ENCODE measurements at places on chromosomes 7 and 10.

DNA sequence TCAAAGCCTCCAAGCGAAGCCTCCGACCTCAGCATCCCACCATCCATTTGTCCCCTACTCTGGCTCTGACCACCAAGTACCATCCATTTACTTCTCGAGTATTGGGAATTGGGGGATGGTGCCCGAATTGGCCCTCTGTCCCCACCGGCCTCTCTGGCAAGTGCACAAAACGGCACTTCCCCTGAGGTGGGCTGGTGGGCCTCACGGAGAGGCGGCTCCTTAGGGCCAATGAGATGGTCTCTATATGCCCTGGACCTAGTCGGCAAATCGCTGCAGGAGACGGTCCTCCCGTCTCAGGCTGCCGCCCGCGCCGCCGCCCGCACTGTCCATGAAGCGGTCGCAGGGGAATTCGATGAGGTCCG lies 2.8 kb downstream of the TRIL start:
- no peak for DNase-seq

GRCh38 chr7:98165827-98166667 lies 45.2 kb upstream of the BHLHA15 start:
- DNase-seq: no peak

- no peak for DNase-seq
These were observed 1.2 kb downstream of the UBE3C start for GRCh38 chr7:157139810-157140510.

GRCh38 chr10:17455015-17455520 lies 673 bp upstream of the ST8SIA6 start:
- no peak for DNase-seq

DNA sequence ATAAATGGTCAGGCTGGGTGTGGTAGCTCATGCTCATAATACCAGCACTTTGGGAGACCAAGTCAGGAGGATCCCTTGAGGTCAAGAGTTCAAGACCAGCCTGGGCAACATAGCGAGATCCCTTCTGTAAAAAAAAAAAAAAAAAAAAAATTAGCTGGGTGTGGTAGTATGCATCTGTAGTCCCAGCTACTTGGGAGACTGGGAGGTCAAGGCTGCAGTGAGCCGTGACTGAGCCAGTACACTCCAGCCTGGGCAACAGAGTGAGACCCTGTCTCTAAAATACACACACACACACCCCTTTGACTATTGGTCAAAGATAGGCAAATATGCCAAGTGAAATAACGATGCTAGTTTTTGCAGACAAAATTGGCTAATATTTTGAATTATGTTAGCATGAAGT lies 80.6 kb downstream of the IGF2BP3 start:
- DNase-seq: no peak

- no peak for DNase-seq
These were observed 5.5 kb upstream of the FAM131B start for GRCh38 chr7:143367972-143368371.

DNA sequence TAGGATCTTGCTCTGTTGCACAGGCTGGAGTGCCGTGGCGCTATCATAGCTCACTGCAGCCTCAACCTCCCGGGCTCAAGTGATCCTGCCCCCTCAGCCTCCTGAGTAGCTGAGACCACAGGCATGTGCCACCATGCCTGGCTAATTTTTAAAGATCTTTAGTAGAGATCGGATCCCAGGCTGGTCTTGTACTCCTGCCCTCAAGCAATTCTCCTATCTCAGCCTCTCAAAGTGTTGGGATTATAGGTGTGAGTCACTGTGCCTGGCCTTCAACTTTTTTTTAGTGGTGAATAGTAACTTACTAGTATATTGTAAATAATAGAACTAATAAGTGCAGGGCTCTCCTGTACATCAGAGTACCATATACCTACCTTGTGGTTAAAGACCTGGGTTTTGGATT lies 52.1 kb upstream of the LMTK2 start:
- DNase-seq: no peak

GRCh38 chr10:112744181-112745096 lies 205.6 kb upstream of the TCF7L2 start:
- no peak for DNase-seq

- DNase-seq: no peak
These were observed 115.3 kb downstream of the SGMS1 start for GRCh38 chr10:50508315-50509051.

DNA sequence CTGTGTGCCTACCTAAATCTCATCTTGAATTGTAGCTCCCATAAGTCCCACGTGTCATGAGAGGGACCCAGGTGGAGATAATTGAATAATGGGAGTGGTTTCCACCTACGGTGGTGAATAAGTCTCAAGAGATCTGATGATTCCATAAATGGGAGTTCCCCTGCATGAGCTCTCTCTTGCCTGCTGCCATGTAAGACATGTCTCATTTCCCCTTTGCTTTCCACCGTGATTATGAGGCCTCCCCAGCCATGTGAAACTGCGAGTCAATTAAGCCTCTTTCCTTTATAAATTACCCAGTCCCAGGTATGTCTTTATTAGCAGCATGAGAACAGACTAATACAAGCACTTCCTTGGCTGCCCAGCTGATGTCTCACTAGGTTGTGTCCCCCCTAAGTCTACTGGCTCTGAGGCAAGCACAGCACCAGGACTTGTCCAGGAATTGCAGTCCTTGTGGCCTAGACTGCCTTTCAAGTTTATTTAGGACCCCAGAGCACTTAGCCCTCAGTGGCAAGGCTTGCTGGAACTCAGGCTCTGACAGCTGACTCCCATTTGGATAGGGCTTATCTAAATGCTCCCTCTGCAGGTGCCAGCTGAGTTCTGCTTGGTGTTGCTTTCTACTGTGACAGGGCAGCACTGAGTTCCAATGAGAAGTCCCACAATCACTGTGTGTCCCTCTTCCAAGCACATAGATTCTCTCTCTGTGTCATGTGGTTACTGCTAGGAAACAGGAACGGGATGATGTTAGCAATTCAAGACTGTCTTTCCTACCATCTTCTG lies 59.0 kb upstream of the TAS2R16 start:
- no peak for DNase-seq

GRCh38 chr10:34880817-34881216 lies 65.7 kb upstream of the PARD3 start:
- DNase-seq: no peak

GRCh38 chr7:22610263-22610662 lies 110.3 kb upstream of the STEAP1B start:
- no peak for DNase-seq

DNA sequence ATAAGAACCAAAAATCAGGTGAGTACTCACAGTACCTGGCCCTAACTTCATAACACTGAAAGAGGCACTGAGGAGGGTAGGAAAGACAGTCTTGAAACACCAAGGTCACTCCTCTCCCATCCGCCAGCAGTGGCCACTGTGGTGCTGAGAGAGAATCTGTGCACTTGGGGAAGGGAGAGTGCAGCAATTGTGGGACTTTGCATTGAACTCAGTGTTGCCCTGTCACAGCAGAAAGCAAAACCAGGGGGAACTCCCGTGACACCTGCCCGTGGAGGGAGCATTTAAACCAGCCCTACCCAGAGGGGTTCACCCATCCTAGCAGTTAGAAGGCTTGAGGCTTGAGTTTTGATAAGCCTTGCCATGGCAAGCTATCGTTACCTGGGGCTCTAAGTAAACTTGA lies 35.2 kb upstream of the MAP3K8 start:
- no peak for DNase-seq
